Stimulated activated CD4-positive, alpha-beta T cell treated with anti-CD3 and anti-CD28 coated beads, Interleukin-15, amount 100 ng/mL, for 1 hour (primary cell): ENCODE measurements at places on chromosomes 7 and 10.

DNA sequence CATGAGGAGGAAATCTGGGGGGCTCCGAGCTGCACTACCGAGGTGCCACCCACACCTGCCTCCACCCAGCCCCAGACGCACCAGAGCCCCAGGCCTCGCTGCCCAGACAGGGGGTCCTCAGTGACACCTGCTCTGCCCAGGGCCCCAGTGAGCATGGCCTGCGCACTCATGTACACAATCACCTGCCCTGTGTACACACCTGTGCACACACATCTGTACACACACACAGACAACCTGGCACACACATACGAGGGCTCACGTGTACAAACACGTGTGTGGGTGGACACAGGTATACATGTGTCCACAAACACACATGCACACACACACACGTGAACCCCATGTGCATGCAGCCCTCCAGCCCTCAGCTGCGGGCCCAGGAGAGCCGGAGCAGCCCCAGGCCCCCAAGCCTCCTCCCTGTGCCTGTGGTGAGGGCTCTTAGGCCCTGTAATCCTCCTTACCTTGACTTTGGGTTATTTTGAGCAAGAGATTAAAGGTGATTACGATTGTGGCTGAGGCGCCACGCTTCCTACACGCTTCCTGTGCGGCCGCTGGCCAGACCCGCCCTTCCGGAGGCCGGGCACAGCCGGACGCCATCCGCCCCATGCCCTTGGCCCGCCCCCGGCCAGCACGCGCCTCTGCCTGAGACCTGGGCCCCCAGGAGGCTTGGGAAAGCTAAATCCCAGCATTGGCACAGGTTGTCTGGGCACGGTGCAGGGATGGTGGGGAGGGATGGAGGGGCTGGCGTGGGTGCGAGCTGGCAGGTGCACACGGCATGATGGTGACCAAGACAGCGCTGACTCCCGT is 71.9 kb downstream of the ELFN1 start:
- DNase-seq = no peak

GRCh38 chr7:35366167-35367155 is 112.6 kb upstream of the TBX20 start:
- no peak for DNase-seq

- DNase-seq = no peak
These were observed 93.1 kb downstream of the MAPK8 start for GRCh38 chr10:48399551-48399950.

- no peak for DNase-seq
These were observed 247.3 kb upstream of the AOAH start for GRCh38 chr7:36971515-36972139.

DNA sequence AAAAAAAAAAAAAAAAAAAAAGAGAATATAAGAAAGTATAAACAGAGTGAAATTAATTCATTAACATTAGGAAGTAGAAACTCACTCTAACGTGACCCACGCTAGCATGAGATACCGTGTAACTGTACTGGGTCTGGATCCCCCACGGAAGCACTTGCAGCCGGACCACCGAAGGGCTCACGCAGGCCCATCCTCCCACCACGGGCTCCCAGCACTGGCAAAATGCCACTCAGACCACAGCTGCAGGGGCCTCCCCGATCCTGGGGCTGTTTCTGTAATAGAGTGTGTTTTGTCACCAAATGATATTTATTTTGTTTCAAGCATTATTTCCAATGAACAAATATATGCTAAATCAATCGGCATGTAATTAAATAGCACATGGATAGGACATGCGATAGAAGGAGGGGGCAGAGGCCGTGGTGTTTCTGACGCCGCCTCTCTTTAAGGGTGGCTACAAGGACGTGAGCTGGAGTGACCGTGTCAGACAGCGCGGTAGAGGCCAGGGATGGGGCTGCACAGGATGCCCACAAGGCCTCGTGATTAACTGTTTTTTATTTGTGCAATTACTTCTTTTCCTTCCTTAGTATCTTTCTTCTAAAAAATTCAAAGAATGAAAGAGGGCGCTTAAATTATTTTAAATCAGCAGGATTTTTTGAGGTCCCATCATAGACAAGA is 568.5 kb downstream of the PTPRN2 start:
- no peak for DNase-seq

GRCh38 chr10:122282909-122283308 is 11.8 kb downstream of the BTBD16 start:
- DNase-seq = no peak

GRCh38 chr10:126663880-126664279 is 6.6 kb downstream of the C10orf90 start:
- no peak for DNase-seq

DNA sequence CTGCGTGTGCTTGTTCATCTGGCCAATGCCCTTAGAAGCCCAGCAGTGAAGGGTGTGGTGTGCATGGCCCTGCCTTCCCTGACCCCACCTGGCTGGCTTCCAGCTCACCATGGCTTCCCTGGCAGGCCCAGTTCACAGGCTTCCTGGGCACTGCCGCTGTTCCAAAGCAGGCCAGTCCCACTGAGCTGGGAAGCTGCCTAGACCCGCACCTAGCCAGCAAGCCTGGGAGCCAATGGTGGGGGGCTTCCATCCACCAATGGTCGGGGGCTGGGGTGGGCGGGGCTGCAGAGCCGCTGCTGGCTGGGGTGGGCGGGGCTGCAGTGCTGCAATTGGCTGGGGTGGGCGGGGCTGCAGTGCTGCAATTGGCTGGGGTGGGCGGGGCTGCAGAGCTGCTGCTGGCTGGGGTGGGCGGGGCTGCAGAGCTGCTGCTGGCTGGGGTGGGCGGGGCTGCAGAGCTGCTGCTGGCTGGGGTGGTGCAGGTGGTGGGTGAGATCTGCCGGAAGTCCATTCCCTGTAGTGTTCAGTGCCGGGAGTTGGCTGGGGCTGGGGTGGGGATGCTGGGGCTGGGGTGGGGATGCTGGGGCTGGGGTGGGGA is 12.4 kb downstream of the CALY start:
- peak; percentile 24 for DNase-seq
